CD4-positive, alpha-beta T cell treated with Interleukin-12 subunit alpha and Interleukin-12 subunit beta, for 1 hour (primary cell): ENCODE measurements at places on chromosomes 12 and 14.

DNA sequence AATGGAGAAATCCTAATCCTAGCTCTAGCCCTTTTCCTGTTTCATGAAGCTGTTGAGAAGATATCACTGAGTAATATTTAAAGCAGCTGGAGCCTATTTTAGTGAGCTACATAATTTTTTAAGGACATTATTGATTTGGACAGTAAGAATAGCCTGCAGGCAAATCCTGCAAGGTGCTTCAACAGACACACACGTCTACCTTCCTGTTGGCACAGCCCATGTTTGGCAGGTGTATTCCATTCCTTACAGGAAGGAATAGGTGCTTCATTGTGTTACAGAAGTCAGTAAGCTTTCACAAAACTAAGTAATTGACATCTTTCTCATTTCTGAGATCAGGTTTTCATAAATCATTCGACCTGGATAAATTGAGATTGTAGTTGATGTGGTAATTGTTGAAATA, 50.6 kb downstream of the FOXA1 start:
- DNase-seq, result no peak

GRCh38 chr14:21346532-21347135, 37.2 kb downstream of the SUPT16H start:
- no peak for DNase-seq

GRCh38 chr14:94470311-94470710, 5.7 kb downstream of the SERPINA9 start:
- no peak for DNase-seq

DNA sequence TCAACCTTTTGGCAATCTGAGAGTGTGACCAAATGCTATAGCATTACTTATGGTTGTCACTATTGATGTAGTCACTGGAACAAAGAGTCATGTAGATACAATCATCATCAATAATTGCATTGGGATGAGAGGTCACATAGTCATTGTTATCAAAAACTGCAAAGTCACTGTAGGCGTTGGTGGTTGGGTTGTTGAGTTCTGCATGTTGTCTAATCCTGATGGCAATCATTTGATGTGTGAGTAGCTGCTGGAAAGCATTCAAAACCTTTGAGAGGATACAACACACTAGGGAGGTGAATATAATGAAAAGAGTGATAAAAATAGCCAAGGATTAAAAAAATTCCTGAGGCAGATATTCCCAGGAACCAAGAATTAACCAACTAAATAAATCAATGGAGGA, 214.7 kb upstream of the SYT10 start:
- DNase-seq, result no peak

DNA sequence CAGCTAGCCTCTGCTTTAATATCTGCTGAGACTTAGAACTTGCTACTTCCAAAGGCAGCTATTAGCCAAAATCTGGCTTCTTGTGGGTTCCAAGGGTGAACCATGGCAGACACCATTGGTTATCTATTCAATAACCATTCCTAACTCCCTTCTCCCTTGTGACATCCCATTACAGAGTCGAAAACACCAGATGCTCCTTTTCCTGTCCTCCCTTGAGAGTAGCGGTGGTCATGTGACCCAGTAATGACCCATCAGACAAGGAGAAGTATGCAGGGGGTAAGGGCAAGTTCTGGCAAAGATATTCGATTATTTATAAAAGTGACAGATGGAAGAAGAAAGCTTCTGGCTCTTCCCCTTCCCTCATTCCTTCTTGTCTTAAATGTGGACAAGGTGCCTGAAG, 20.1 kb downstream of the TGFB3 start:
- no peak for DNase-seq

DNA sequence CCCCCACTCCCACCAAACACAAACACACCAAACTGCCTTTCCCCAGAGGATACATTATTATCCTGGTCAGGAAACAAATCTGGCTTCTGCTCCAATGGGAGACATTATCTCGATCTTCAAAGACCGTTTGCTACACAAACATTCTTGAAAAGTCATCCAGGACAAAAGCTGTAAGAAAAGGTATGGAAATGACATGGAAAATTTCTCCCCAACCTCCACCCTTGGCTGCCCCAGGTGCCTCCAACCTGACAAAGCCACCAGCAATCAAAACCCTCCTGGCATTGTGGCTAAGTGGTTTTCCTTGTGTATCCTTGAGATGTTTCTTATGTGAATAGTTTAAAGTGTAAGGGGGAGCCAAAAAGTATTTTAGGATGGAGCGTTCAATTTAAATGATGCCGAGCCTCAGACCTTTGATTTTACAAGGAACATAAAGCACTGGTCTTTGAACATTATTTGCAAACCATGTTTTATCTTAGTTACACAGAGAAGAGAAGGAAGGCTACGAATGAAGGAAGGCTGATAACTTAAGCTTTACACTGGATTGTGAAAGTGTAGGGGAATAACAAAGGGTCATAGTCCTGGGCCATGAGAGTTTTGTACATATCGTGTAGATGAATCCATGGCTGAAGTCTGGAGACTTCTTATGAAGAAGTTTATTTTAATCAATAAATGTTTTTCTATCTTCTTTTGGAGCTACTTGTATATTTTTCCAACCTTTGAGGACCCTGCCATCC, 418.9 kb upstream of the TMTC1 start:
- DNase-seq, result no peak
